ENCODE measurements at places on chromosomes 16 and 17. TPM values are rescaled to one million over a fixed set of nuclear protein-coding genes. Genes with fewer than 3 reads are reported as not detected.

The SECTM1 gene
- 11.0 TPM for total RNA-seq

The TIGD7 gene
- 8.3 TPM for total RNA-seq

The ZNF232 gene
- 16.4 TPM for total RNA-seq

The UMOD gene
- total RNA-seq, result not detected

The IL32 gene
- 32.9 TPM for total RNA-seq

The SKAP1 gene
- total RNA-seq, result 0.59 TPM

The SEZ6L2 gene
- total RNA-seq, result 0.84 TPM

The PLLP gene
- 360 TPM for total RNA-seq

The TBC1D28 gene
- not detected for total RNA-seq

The CCL13 gene
- total RNA-seq, result 50.8 TPM

The NPIPA3 gene
- 1.2 TPM for total RNA-seq

The AOC2 gene
- 2.0 TPM for total RNA-seq

The CAPNS2 gene
- total RNA-seq, result 3.6 TPM

The TBX6 gene
- not detected for total RNA-seq

The OTOA gene
- 0.39 TPM for total RNA-seq

The SUPT6H gene
- total RNA-seq, result 101 TPM

The SLC16A6 gene
- total RNA-seq, result 0.90 TPM

The GHDC gene
- 44.4 TPM for total RNA-seq

The FOXK2 gene
- total RNA-seq, result 29.6 TPM

The SALL1 gene
- total RNA-seq, result 1.4 TPM

The ICAM2 gene
- 32.2 TPM for total RNA-seq

The NTN1 gene
- total RNA-seq, result 26.1 TPM

The HSD17B1 gene
- total RNA-seq, result 3.7 TPM

The RRAD gene
- total RNA-seq, result 102 TPM

The NOS2 gene
- total RNA-seq, result 0.60 TPM

The ITGA2B gene
- total RNA-seq, result 2.9 TPM

The KLHL10 gene
- total RNA-seq, result not detected

The GRIN2A gene
- total RNA-seq, result not detected

The CSH1 gene
- total RNA-seq, result not detected

The NGFR gene
- 209 TPM for total RNA-seq

The C1QTNF8 gene
- not detected for total RNA-seq

The TMEM106A gene
- 5.1 TPM for total RNA-seq

The ACSM2A gene
- total RNA-seq, result not detected

The KCNG4 gene
- not detected for total RNA-seq

The PRSS21 gene
- not detected for total RNA-seq

The GNAO1 gene
- 2.7 TPM for total RNA-seq

The CLEC10A gene
- total RNA-seq, result 19.8 TPM

The ZSCAN10 gene
- total RNA-seq, result not detected

Measured in tibial nerve (tissue), 4 donors.